HFFc6 (cell line): ENCODE measurements at places on chromosomes 3 and 15.
A peak's percentile ranks its signal among the peaks of the same experiment; 100 is the strongest.

GRCh38 chr15:58452775-58453174, 21.0 kb downstream of the LIPC start:
- DNase-seq, result no peak

DNA sequence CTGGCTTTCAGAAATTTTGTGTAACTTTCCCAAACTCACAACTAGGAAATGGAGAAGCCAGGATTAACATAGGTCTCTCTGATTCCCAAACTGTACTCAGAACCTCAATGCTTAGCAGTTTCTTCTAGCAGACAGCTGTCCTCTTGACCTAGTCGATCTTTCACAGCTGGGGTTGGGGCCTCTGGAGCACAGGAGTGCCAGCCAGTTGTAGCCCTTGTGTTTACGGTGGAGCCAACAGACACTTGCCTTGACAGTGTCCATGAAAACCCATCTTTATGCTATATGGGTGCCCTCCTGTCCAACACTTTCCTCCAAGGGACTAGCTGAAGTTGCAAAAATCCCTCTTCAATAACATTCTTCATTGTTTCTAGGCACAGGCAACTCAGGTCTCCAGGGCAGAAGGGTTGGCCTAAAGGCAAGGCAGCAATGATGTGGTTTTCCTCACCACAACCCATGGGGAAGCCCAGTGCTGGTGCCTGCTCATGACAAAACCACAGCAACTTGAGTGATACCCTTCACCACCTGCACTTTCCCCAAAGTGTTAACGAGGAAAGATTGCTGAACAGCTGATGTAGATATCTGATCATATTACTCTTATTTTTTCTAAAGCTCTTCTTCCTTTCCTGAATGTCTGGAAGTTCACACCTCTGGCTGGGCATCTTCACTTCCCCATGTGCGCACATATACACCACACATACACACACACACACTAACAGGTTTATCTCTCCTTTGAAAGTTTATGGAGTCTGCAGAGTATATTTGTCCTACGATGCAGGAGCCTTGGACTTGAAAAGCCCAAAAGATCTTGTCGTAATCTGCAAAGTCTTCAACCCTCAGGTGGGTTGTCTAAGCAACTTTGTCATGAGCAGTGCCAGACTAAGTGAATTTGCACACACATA, 11.0 kb upstream of the KNG1 start:
- DNase-seq, result no peak

- DNase-seq, result no peak
These were observed 99.8 kb downstream of the SEMA5B start for GRCh38 chr3:122927726-122928125.

GRCh38 chr3:30258426-30259392, 347.7 kb upstream of the TGFBR2 start:
- no peak for DNase-seq

DNA sequence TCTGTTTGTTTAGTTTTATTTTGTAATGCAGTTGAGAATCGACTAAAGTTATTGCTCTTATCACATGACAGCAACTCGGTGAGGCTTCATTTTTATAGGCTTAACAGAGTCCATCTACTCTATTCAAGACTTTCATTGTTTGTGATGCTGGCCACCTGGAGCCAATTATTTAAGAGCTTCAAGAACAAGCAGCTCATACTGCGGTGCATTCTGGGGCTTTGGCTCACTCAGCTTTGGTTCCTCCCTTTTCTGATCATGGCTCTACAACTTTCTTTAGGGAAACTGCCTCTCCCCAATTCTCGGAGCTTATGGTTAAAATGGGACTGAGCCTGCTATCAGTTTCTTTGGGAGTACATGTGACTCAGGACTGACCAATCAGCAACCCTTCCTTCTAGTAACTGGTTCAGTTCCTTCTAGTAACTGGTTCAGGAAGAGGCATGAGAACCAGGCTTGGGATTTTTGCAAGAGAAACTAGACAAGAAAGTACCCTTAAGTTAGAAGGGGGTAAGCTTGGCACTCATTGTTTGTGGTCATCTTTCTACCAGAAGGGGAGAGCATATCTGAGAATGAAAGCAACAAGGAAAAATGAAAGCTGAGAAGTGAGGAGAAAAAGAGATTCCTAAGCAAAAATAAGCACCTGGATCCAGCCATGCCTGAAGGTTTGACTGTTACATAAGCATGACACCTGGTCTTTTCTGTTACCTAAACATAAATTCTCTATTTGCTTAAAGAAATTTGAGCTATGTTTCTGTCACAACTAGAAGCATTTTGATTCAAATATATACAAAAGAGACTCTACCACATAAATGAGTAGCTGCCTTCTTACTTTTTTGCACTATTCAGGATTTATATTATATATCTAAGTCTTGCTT, 24.1 kb upstream of the ARHGEF3 start:
- DNase-seq, result peak; percentile 4

DNA sequence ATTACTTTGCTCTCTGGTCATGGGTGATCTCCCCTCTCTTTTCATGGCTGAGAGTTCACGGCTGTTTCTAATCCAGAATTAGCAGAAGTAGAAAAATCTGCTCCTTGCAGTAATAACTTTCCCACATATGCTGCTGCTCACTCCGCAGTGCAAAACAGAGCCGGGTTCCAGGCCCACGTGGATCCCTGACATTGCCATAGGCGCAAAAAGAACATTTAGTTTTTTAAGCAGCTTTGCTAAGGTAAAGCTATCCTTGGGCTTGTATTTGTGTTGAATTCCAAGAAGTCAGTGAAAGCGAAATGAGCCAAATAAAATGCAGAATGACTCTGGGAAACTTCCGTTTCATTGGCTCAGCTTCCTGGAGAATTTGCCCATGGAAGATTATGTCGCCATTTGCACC, 633.7 kb upstream of the SUCLG2 start:
- no peak for DNase-seq

GRCh38 chr3:140188285-140188684, 253.3 kb downstream of the CLSTN2 start:
- no peak for DNase-seq

DNA sequence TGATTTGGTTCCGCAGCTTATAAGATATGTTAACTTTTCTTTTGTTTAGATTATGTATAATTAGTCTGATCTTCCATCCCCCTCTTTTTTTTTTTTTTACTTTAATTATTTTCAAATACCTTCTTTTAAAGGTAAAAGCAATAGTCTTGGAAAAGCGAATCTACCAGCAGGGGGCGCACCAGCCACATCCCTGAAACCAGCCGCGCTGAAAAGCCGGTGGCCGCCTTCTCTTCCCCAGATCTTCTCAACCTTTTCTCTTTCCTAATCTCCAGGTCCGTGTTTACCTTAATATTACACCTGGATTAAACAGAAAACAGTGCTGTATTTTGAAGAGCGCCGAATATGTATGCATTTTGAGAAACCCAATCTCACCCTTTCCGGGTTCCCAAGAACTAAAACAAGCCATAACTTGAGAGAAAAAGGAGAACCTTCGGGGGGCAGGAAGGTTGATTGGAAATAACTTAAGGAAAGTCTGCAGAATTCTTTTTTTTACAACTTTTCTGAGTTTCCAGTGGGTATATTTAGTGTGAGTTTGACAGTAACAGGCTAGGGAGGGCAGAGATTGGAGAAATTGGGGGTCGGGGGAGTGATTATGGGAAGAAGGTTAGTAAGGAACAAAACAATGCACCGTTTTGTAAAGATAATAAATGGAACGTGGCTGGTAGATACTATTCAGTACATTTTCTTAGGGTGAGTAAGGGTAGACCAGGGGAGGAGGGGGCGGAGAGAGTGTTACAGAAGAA, 2.0 kb upstream of the SOX2 start:
- peak; percentile 40 for DNase-seq
